A549 treated with Hydrocortisone at 1 μM for 4 hours (cell line): ENCODE measurements at places on chromosomes 3 and 15. TPM values are rescaled to one million over a fixed set of nuclear protein-coding genes. Genes with fewer than 3 reads are reported as not detected.

Gene CCDC54
- total RNA-seq, result not detected in 5 replicates

Gene C3orf85
- not detected in 5 replicates for total RNA-seq

Gene PFKFB4
- total RNA-seq, result 10.6 to 13.9 TPM (median 12.6 TPM) in 5 replicates

Gene ZNF662
- not detected in 5 replicates for total RNA-seq

Gene ZSCAN2
- total RNA-seq, result 11.9 to 14.6 TPM (median 13.1 TPM) in 5 replicates

Gene IP6K1
- 21.0 to 23.4 TPM (median 23.3 TPM) in 5 replicates for total RNA-seq
